Stimulated activated CD4-positive, alpha-beta T cell treated with anti-CD3 and anti-CD28 coated beads, Interleukin-2, amount 100 ng/mL, for 48 hours (primary cell): ENCODE measurements at places on chromosomes 13 and 19.
A peak's percentile ranks its signal among the peaks of the same experiment; 100 is the strongest.

DNA sequence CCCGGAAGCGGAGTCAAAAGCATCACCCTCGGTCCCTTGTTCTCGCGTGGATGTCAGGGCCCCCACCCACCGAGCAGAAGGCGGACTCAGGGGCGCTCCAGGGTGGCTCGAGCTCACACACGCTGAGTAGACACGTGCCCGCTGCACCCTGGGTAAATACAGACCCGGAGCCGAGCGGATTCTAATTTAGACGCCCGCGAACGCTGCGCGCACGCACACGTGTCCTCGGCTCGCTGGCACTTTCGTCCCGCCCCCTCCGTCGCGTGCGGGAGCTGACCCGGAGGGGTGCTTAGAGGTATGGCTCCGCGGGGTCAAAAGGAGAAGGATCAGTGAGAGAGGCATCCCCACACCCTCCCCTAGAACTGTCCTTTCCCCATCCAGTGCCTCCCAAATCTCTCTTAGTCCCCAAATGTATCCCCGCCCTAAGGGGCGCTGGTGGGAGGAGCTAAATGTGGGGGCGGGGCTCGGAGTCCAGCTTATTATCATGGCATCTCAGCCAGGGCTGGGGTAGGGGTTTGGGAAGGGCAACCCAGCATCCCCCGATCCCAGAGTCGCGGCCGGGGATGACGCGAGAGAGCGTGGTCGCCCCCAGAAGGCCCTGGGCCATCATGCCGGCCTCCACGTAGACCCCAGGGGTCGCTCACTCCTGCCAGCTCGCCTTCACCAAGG lies 451 bp upstream of the ICAM5 start:
- peak; percentile 61 for DNase-seq

DNA sequence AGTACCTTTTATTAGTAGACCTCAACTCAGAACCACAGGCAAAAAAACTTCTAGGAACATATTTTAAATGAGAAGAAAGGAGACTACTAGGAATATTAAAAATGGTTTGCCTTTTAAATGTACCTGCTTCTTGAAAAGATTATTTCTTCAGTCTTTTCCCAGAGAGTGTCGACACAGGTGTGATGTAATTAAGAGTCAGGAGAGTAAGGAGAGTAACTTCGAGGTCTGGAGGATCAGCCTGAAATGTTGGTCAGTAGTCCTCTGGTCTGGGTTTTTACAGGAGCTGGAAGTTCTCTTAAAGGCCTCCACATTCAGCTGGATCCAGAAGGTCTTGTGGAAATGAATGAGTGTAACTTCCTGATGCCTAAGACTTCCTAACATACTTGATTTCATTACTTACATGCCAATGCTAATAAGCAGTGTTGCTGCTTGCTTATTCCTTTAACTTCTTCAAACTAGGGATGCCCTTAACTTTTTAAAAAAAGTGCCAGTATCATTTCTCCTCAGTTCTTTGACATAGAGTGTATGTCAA lies at the start of gene KCTD4:
TSS of gene KCTD4 (minus strand) at position 345 of the 532 bp plus-strand sequence. CDS start 6,478 bp downstream, outside the sequence.
- DNase-seq: no peak

- no peak for DNase-seq
Observed at GRCh38 chr13:60931858-60932546, 483.6 kb downstream of the PCDH20 start.

- no peak for DNase-seq
Observed at GRCh38 chr13:30431269-30431940, 9.1 kb downstream of the UBE2L5 start.

GRCh38 chr19:18717601-18718000 lies 34.1 kb downstream of the CRTC1 start:
- no peak for DNase-seq

GRCh38 chr13:71590654-71591148 lies 276.3 kb downstream of the DACH1 start:
- no peak for DNase-seq

GRCh38 chr19:45613926-45614725 lies 12.1 kb upstream of the GPR4 start:
- DNase-seq: peak; percentile 36

DNA sequence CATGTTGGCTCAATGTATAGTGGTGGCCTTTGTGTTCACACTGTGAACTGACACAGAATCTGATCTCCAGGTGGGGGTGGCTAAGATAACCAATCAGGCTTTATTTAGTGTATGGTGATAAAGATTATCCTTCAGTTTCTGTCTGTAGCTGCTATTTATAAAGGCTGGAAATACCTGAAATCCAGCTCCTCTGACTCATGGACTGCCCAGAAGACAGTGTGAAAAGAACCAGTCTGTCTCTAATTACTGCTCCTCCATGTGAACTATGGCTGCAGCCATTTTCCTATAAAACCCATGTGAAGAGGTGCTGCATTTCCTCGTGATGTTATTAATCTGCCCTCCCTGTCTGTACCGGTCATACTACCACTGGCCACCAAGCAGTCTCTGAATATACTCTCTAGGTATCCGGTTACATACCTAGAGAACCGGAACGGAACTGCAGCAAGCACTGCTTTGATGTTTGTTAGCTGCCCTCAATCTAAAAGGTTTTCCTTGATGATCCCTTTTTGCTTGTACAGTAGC lies 238.0 kb downstream of the LHFPL6 start:
- DNase-seq: no peak

- no peak for DNase-seq
Observed at GRCh38 chr19:48646722-48647216, 782 bp upstream of the CA11 start.

DNA sequence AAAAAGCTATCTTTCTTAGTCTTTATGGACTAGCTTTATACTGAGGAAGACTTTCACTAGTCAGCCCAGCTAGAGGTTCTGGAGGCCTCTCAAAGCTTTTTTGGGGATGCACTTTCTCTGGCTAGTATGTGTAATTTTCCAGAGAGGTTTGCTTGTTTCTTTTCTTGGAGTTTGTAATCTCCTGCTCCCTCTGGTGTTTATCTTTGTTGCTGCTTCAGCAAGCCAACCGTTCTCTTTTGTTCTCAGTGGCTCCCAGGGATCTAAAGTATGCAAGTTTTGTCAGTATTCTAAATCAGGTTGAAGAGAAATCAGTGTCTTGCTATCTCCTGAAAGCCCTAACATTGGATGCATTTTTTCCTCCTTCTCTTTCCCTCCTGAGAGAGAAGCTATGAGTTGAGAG lies 121.1 kb upstream of the MYO16 start:
- DNase-seq: no peak

DNA sequence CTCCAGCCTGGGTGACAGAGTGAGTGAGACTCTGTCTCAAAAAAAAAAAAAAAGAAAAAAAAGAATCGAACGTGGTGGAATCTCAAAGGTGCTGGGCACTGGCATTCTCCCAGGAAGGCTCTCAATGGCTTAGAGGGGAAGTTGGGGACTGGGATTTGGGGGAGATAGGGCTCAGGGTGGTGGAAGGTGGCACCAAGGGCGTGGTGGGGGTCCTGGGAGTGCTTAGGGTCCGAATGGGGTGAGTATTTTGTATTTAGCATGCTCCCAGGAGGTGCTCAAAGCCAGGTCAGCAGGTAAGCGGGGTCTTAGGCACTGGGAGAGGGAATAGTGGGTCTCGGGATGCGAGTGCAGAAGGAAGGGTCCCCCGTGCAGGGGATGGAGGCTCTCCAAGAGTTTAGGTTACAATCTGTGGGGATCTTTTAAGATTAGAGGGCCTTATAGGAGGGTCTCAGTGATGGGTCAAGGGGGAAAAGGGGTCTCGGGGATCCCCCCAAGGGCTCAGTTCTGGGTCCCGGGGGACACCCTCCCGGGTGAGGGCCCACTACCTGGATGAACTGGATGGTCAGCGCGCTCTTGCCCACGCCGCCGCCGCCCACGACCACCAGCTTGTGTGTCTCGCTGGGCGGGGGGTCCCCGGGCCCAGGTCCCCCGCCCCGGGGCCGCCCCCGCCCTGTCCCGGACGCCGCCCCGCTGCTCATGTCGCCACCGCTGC lies 386 bp downstream of the RRAS start:
- DNase-seq: no peak
